Epithelial cell of proximal tubule (primary cell): ENCODE measurements at places on chromosomes 7 and 10. TPM values are rescaled to one million over a fixed set of nuclear protein-coding genes. Genes with fewer than 3 reads are reported as not detected.

The MAT1A gene
- total RNA-seq, result not detected in 2 replicates

The NANOS1 gene
- 3.9 and 8.0 TPM in 2 replicates for total RNA-seq

The DUSP5 gene
- 57.6 and 76.2 TPM in 2 replicates for total RNA-seq

The ADAP1 gene
- total RNA-seq, result 3.9 and 7.2 TPM in 2 replicates

The PVRIG gene
- not detected in 2 replicates for total RNA-seq

The TRIL gene
- 0.06 and 0.80 TPM in 2 replicates for total RNA-seq

The PNLIPRP1 gene
- not detected in 2 replicates for total RNA-seq

The HOXA6 gene
- total RNA-seq, result 5.7 and 11.8 TPM in 2 replicates

The CHN2 gene
- total RNA-seq, result 0.35 and 5.1 TPM in 2 replicates

The SAP25 gene
- total RNA-seq, result 1.7 TPM in 1 of 2 replicates, not detected in the other

The WNT8B gene
- not detected in 2 replicates for total RNA-seq

The SUN3 gene
- 0.43 TPM in 1 of 2 replicates, not detected in the other for total RNA-seq

The ACTL6B gene
- total RNA-seq, result not detected in 2 replicates

The SPDYE2 gene
- total RNA-seq, result not detected in 2 replicates

The POLR2J3 gene
- total RNA-seq, result 4.8 and 16.9 TPM in 2 replicates

The TSPAN12 gene
- 6.7 and 11.7 TPM in 2 replicates for total RNA-seq

The MYH16 gene
- 1.0 and 1.4 TPM in 2 replicates for total RNA-seq

The MPP7 gene
- 1.9 and 3.1 TPM in 2 replicates for total RNA-seq

The KEL gene
- 0.12 TPM in 1 of 2 replicates, not detected in the other for total RNA-seq

The GNAT3 gene
- not detected in 2 replicates for total RNA-seq

The LBX1 gene
- not detected in 2 replicates for total RNA-seq

The OR6V1 gene
- not detected in 2 replicates for total RNA-seq

The NUTM2B gene
- 0.40 TPM in 1 of 2 replicates, not detected in the other for total RNA-seq

The ATG9B gene
- 0.07 and 1.1 TPM in 2 replicates for total RNA-seq

The HOXA4 gene
- total RNA-seq, result 9.2 and 14.6 TPM in 2 replicates

The MRC1 gene
- not detected in 2 replicates for total RNA-seq

The CHAT gene
- total RNA-seq, result not detected in 2 replicates

The NPC1L1 gene
- 0.23 and 0.94 TPM in 2 replicates for total RNA-seq

The RARRES2 gene
- total RNA-seq, result 6.1 and 9.1 TPM in 2 replicates

The AKR1B15 gene
- not detected in 2 replicates for total RNA-seq
